ENCODE measurements at places on chromosomes 2 and 18. TPM values are rescaled to one million over a fixed set of nuclear protein-coding genes. Genes with fewer than 3 reads are reported as not detected.

GRCh38 chr2:209533391-209533790 is 109.5 kb downstream of the MAP2 start:
- DNase-seq = no peak

- no peak for DNase-seq
Observed at GRCh38 chr2:159326569-159327255, 40.2 kb upstream of the WDSUB1 start.

DNA sequence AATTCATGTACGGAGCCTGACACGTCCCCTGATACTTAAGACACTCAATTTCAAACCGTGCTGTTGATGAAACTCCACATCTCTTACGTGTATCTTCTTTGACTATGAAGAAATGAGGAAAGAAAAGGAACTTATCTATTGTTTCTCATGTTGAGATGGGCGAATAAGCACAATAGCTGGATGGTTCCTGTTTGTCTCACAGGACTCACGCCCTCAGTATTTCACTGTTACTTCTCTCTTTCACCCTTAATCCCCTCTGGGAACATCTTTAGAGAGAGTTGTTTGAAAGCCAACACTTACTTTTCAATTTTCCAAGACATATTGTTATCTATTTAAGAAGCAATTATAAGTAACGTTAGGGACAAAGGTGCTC is 99.8 kb downstream of the COPS8 start:
- DNase-seq = no peak

GRCh38 chr2:81872006-81872405 is 1567.5 kb upstream of the LRRTM1 start:
- no peak for DNase-seq

DNA sequence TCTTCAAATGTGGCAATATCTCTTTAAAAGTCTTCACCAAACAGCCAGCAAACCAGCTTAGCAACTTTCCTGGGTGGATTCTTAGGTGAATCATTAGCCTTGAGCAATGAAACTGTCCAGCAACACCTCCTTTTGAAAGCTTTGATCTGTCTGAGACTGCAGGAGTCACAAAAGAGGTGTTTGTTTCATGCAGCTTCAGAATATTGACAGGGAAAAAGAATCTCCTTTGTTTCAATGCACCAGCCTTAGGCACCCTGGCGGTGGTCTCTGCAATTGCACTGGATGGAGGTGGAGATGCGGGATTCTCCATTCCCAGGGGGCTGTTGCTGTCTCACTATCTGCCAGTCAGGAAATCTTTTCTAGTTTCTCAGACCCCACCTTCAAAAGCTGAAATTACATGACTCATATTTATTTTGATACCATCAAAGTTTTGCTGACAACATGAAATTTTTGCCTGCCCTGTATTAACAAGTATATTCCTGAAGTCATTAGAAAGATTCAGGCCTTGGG is 76.0 kb upstream of the DSG1 start:
- DNase-seq = peak; percentile 69

DNA sequence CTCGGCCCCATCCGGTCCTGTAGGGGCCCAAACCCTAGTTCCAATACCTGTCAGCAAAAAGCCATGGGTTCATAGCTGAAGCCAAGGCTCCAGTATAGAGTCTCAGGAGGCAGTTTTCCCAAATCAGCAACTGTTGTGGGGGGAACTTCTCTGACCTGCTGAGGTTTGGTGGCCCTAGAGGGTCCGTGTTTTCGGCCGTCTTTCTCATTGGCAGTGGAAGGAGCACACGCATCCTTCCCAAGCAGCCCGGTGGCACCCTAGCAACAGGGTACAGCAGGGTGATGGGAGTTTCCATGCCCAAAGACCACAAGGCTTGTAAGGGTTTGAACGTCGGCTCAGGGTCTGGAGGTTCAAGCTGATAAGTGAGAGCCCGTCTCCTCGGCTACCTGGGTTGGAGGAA is 6.6 kb downstream of the FOSL2 start:
- DNase-seq = no peak

GRCh38 chr18:814300-815084 is 2.5 kb upstream of the YES1 start:
- no peak for DNase-seq

DNA sequence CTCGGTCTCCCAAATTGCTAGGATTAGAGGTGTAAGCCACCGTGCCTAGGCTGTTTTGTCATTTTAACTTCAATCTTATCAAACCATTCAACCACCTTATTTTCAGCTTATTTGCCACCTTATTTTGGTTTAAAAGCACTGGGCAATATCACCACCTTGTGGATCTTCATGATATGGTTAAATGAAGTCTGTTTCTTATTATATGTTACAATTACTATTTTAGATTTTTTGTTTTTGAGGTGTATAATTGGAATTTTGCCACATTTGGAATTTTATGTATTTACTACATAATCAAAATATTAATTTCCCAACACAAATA is 43.8 kb upstream of the SCN9A start:
- DNase-seq = no peak

Gene PRSS56
- 0.07 TPM for polyA plus RNA-seq

Gene STPG4
- polyA plus RNA-seq = 0.14 TPM

DNA sequence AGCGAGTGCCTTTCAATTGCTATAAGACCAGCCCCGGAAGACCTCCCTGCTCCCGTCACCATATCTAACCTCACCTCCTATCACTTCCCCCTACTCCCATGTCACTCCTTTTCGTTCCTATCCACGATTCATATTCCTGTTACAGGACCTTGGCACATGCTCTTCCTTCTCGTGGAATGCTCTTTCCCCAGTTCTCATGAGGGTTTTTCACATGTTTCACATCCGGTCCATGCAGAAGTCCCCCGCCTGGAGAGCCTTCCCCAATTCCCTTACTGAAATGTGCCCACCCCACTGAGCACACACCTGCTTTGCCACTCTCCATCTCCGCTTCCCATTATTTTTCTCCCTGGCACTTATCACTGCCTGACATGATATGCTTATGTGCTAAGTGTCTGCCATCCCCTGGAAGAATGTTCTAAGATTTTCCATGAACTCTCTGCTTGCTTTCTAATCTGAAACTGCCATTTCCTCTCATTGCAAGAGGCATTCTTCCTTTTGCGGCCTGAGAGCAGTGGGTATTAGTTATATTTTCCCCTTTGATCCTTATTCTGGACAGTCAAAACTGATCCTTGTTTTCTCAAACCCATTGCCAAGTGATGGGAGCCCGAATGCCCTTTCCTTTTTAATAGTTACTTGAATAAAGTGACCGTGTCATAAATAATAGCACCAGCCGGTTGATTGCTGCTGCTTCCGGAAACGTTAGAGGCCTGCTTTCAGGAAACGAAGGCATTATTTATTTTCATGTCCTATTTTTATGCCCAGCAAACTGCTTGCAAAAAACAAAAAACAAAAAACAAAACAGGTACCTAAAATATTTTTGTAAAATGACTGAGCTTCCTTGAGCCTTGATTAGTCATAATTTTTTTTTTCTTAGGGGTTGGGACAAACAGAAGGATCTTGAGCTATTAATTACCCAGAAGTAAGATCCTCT is 127.9 kb downstream of the ZNF532 start:
- DNase-seq = no peak

Gene AP1S3
- 42.9 TPM for polyA plus RNA-seq

GRCh38 chr2:115609978-115610377 is 1167.5 kb downstream of the DPP10 start:
- DNase-seq = no peak

GRCh38 chr2:239062743-239063142 is 214.9 kb downstream of the TWIST2 start:
- DNase-seq = no peak

DNA sequence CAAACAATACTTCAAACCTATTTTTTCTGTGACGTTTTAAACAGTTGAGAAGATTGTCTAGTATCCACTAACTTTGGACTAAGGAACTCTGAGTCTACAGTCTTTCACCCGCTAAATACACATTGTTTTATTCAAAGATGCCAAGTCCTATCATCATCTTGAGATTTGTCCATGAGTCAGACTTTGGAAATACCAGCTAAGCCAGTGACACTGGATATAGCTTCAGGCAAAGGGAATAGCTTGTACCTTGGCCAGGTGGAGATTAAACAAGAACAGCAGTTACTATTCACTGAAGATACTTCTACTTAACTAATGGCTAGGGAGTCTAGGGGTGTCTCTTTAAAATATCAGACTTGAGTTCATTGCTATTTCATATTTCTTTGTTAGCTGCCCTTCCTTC is 137.5 kb downstream of the COMMD1 start:
- DNase-seq = no peak

Gene B3GNT7
- polyA plus RNA-seq = 0.71 TPM

Gene REG3A
- polyA plus RNA-seq = not detected

- no peak for DNase-seq
Observed at GRCh38 chr18:37307181-37307580, 258.4 kb downstream of the CELF4 start.

GRCh38 chr2:1781291-1782080 is 37.2 kb upstream of the PXDN start:
- DNase-seq = no peak

DNA sequence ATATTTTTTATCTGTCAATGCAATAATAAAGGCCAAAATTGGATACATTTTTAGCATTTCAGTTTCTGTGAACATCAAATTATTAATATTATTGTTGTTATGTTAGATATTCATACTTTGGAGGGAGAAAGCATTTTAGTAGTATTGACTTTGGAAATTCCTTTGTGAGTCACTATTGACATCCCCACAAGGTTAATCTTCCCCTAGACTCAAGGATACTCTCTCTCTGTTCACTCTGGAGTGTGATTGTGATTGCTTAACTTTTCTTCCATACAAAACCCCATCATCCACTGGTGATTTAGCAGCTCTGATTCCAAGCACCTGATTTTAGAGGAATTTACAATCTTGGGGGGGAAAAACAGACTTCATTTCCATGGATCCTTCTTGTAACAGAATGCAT is 352.0 kb downstream of the THSD7B start:
- DNase-seq = no peak

All from A549 (cell line).